ENCODE measurements at places on chromosomes 2 and 18.

- DNase-seq, result no peak
These were observed 103.3 kb upstream of the MAP4K3 start for GRCh38 chr2:39540414-39540813.

DNA sequence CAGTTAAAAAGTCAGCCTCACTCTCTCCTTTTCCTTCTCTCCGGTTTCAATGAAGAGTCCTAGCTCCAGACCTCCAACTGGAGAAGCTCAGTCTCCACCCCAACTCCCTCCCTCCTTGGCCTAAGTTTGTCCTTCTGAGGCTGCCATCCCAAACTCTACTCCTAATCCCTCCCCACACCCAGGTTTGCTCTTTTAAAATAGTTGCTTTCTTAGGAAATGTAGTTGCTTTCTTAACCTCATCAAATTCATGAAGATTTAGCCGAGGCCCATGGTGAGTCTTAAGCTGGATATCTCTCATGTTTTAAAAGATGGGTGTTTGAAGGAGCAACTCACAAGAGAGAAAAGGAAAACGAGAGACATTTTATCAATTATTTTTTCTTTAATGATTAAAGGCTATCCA lies 937 bp upstream of the LANCL1 start:
- DNase-seq, result no peak

- DNase-seq, result no peak
These were observed 52.6 kb upstream of the MAP4K4 start for GRCh38 chr2:101644842-101645383.

DNA sequence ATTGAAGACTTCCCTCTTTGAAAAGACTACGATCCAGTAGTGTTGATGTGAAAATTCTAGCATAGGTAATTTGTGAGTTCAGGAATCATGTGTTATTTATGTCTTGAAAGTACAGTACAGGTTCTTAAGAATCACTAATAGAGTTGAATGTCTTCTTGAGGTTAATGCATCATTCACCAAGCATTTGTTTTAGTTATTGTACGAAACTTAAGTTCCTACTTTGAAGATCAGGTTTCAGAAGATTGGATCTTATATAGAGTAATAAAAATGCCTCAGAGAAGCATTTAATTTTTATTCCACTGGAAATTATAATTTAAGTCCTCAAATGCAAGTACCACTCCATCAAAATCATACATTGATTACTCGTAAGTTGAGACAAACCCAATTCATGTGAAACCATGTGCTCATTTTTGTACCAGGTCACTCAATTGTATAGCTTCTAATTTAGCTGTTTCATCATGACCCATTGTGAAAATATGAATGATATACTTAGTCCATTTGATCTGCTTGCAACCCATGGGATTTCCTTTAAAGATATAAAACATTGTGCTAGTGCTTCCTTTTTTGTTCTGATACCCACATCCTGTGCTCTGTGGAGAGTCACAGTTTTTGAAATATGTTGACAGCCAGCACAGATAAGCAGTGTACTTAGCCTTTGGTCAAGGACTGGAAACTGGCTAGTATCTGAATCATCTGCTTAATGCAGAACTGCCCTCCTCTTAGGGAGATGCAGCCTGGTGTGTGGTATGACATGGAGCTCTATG lies 22.5 kb upstream of the RAB27B start:
- DNase-seq, result no peak

GRCh38 chr2:171217330-171217729 lies 56.6 kb upstream of the TLK1 start:
- DNase-seq, result no peak

GRCh38 chr2:24011250-24012104 lies 1.6 kb downstream of the MFSD2B start:
- no peak for DNase-seq

- DNase-seq, result no peak
These were observed 251.3 kb downstream of the RPIA start for GRCh38 chr2:88942798-88943197.

DNA sequence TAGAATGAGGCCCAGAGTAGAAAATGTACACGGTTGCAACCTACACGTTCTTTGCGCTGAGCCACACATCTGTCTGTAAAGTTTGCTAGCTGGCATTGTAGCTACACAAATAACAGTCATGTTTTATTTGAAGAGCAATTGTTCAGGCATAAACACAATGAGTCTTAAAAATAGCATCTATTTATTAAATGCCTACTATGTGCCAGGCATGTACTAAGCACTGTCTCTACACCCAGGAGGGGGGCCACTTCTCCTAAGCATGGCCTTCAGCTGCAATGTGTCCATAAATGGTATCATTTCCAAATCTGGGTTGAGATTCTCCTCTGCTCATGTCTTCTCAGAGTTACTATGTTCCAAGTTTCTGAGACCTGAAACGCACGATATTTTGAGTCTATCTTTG lies 156.1 kb upstream of the LMAN1 start:
- no peak for DNase-seq

GRCh38 chr18:7096838-7097237 lies 20.8 kb downstream of the LAMA1 start:
- DNase-seq, result no peak

DNA sequence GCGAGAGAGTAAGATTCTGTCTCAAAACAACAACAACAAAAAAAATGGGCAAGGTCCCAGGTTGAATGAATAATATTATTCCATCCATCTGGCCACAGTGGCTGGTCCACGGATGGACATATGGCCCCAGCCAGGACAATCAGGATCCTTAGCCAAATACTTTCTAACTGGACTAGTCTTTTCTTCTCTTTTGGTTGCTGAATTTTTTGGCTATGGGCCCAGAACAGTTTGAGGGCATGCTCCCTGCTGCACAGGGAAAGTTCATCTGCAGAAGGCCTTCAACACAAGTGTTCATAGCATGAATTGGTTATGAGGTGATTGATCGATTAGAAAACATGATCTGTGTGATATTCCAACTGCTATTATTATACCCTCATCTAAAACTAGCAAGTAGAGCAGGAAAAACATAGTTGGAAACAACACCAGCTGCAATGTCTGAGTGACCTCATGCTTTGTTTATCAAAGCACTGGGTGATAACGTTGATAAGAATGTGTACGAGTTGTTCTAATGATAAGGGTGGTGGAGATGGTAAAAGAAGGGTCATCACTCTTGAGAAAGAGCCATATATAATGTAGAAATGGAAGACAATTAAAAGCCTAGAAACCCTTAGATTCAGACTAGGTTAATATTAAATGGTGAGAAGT lies 47.8 kb upstream of the RNF103 start:
- DNase-seq, result no peak

DNA sequence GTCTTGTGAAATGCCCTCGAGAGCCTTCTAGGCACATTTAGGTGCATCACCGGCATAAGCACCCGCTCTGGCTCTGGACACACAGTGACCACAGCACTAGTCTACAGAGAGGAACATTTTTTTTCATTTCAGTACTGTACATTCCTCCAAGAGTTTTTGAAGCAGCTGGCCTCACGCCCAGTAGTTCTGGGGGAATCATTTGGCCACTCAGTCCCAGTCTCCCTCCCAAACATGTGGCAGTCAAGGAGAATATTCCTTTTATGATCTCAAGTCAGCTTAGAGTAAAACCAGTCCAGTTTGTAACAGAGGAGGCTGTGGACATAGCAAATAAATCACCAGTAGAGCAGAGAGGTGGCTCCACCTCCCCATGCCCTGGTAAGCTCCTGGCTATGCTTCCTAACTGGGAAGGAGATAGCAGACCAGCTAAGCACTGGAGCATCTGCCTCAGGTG lies 48.1 kb downstream of the KCNE4 start:
- no peak for DNase-seq

- DNase-seq, result no peak
These were observed 2.5 kb downstream of the CD8A start for GRCh38 chr2:86788165-86788564.

GRCh38 chr2:241546771-241547498 lies 11.6 kb upstream of the BOK start:
- no peak for DNase-seq

DNA sequence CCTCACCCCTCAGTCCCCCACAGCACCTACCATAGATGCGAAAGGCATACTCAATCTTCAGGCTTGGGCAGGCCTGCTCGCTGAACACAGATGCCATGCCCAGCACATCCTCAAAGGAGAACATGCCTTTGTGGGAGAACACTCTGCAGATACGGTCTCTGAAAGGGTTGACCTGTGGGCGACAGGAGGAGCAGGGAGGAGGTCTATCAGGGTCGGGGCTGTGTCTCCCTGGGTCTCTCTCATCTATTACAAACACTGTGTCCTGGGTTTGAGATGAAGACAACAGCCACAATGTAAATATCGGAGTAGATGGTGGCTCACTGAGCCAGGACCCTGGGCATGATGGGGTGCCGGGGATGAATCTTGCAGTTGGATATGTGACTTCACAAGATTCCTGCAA lies 46.0 kb downstream of the CIB4 start:
- no peak for DNase-seq
